ENCODE measurements at places on chromosomes 2 and 18. TPM values are rescaled to one million over a fixed set of nuclear protein-coding genes. Genes with fewer than 3 reads are reported as not detected.

- no peak for DNase-seq
Measured at GRCh38 chr2:235088496-235088921, 136.7 kb downstream of the SH3BP4 start.

- no peak for DNase-seq
Measured at GRCh38 chr18:7202169-7202568, 28.7 kb upstream of the LRRC30 start.

GRCh38 chr2:45258311-45258710, 249.1 kb upstream of the SIX2 start:
- DNase-seq: no peak

- DNase-seq: no peak
Measured at GRCh38 chr18:61738042-61738441, 154.8 kb downstream of the RNF152 start.

DNA sequence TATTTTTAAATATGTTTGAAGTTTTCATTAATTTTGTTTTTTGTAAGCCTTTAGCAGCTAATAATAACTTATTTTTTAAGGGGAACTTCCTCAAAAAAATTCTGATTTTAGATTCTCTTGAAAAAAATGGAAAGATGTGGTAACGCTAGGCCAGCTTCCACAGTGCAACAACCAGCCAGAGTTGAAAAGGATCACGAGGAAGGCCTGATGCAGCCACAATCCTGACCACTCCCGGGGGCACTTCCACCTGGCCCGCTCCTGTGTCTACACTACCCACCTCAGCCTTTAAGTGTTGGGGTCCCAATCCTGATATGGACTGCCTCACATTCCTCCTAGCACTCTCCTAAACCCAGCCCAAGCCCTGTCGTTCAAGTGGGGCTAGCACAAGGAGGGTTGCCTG, 101.1 kb downstream of the TMEM17 start:
- DNase-seq: no peak

DNA sequence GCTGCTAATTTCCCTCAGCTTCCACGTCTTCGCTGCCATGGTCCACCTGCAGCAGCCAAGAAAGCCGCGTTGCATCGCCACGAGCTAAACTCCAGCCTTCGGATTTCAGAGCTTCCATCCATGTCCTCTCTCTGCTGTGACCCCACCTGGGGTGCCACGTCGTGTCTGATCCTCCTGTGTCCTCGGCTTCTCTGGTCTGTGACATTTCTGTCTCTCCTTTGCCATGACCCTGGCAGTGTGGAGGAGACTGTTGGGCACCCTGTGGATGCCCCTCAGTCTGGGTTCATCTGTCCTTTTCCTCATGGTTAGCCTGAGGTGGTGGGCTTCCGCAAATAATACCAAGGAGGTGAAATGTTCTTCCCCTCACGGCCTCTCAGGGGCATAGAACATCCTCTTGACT, 106.8 kb downstream of the RTP5 start:
- peak; percentile 12 for DNase-seq

GRCh38 chr18:21262244-21262643, 20.2 kb downstream of the GREB1L start:
- no peak for DNase-seq

DNA sequence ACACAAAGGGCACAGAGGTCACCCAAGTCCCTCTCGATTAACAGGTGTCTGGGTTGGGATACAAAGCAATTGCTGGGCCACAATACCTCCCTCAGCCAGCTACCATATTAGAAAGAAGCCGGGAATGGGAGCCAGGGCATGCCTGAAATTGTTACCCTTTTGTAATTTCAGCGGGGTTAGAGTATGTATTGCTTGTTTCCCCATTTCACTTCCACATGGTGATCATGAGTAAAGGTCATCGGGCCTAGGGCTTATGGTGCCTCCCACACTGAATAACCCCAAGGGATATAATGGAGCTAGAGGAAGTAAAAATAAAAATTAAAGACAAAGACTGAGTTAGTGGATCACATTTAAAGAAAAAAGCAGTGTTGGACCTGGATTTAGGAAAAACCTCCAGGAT, 437.2 kb upstream of the KLHL29 start:
- DNase-seq: no peak

DNA sequence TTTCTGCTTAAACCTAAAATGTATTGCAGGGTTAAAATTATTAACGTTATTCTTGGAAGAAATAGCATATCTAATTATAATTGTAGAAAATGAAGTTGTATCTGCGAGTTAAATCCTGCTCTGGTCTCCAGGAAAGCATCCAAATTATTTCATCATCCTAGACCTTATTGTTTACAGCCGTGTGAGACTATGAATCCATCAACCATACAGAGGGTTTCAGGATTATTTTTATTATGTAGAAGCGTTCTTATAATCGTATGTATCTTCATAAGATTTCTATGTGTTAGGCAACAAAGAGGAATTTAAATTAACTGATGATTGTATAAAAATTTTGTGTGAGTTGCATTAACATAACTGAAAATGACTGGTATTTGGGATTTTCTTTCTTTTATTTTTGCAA, 14.5 kb upstream of the DSC3 start:
- DNase-seq: no peak

DNA sequence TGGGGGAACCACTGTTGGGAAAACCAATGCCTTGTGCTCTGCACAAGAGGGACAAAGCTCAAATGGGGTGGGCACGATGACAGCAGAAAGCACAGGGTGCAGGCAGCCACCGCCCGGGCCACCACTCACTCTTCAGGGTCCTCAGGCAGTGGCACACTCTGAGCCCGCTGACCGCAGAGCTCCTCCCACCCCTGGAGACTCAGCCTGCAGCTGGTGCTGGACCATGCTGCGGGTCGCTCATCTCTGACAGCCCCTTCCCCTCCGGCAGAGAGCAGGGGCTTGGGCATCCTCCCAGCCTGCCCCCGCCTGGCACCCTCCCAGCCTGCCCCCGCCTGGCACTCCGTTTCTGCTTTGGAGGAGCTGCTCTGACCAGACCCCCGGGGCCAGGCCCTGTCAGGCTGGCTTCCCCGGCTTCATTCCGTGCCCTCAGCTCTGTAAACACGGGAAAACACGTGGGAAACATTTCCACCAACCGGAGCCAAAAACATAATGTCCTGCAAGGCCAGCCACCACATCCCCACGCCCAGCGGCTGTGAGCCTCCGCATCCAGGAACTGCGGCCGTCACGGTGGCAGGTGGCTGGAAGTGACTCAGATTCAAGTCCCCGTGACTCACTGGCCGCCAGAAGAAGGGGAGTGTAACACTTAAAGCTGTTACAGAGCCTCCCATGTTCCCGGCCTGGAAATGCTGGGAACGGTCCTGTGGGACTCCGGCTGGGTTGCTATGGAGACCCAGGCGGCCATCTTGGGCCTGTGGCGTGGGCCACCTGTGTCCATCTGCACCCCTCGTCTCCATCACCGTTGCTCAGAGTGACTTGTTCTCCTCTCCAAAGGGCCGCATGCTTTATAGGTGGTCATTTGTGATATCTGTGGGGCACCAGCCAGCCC, 6.8 kb upstream of the SNED1 start:
- DNase-seq: peak; percentile 94

The DCAF17 gene
- 11.7 TPM for total RNA-seq

The POTEF gene
- not detected for total RNA-seq

The PRR30 gene
- not detected for total RNA-seq

DNA sequence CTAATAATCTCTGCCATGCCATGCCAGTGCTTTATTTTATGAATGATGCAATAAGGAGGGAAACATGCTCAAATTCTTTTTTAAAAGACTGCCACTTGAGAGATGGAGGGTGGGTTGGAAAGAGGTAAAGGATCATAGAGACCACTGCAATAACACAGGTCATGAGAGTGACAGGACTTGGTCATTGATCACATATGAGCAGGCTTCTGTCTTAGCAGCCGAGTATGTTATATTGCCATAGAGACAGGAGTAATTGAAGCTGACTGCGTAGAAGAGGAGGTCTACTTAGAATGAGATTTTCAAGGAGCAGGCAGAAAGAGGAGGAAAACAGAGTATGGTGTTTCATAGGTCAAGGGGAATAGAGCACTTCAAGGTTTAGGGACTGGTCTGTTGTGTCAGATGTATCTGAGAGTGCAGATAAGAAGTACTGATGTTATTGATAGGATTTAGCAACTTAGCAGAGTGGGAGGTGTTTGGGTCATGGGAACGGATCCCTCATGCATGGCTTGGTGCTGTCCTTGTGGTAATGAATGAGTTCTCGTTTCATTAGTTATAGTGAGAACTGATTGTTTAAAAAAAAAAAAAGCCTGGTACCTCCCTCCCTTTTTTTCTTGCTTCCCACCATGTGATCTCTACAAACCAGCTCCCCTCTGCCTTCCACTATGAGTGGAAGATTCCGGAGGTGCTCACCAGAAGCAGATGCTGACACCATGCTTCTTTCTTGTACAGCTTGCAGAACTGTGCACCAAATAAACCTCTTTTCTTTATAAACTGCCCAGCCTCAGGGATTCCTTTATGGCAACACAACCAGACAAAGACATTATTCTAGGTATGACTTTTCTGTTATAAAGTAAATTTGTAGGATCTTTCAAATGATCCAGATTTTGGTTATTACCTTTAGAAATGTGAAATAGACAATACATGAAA, 32.8 kb downstream of the UGP2 start:
- DNase-seq: no peak

DNA sequence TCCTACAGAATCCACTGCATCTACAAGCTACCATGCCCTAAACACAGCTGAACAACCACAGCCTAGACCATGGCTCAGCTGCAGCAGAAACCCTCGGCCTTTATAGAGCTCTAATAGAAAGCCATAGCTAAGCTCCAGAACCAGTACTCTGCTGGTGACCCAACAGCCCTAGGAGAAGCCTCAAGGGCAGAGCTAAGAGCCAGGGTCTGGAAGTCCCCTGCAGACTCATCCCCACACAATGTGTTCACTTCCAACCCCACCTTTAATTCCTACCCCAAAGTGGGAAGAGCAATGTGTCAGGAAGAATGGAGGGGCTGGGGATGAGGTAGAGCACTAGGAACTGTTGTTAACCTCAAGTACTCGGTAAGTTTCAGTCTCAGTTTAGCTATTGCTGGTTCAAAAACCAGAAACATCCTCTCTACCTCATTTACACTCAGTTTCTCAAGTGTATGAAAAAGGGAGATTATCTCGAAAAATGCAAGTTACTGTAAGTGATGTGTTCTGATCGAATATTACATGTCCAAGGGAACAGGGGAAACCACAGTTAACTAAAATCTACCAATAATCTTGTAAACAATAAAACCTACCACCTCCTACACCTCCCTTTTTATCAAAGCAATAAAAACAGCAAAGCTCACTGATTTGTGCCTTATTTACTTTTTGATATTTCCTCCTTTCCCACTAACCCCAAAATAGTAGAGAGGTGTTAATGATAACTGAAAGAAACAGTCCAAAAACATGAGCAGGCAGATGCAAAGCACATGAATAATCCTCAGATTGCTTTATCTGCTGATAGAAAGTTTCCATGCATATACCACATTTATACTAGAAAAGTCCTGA, 36.2 kb downstream of the THADA start:
- no peak for DNase-seq

GRCh38 chr2:68837861-68838341, 33.3 kb downstream of the BMP10 start:
- no peak for DNase-seq

The SPOPL gene
- total RNA-seq: 10.5 TPM
